ENCODE measurements at places on chromosomes 13 and 19.

DNA sequence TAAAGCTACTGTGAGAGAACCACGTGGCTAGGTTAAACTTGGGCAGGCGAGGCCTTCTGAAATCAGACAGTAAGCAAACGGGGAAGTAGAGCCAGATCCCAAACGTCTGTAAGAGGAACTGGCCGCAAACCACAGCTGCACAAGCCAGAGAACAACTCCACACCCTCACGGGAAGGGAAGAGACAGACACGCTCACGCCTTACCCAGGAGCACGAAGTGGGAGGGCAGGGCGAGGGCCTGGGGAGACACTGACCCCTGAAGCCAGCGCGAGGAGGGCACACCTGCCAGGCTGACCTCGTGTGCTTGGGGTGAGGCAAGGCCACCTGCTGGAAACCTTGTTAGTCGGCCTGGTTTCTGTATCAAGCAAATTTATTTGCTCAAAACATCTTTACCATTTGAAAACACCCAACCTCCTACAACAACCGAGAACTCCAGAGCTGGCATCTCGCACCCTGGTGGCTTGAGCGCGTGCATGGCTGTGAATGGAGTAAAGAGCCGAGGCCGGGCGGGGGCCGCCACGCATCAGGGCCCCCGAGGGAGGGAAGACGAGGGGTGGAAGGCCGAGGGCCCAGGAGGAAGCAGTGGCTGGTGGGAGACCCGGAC, 7.3 kb downstream of the POLR2E start:
- no peak for DNase-seq

- DNase-seq = peak; percentile 61
Measured at GRCh38 chr13:60707878-60708277, 310.9 kb downstream of the TDRD3 start.

DNA sequence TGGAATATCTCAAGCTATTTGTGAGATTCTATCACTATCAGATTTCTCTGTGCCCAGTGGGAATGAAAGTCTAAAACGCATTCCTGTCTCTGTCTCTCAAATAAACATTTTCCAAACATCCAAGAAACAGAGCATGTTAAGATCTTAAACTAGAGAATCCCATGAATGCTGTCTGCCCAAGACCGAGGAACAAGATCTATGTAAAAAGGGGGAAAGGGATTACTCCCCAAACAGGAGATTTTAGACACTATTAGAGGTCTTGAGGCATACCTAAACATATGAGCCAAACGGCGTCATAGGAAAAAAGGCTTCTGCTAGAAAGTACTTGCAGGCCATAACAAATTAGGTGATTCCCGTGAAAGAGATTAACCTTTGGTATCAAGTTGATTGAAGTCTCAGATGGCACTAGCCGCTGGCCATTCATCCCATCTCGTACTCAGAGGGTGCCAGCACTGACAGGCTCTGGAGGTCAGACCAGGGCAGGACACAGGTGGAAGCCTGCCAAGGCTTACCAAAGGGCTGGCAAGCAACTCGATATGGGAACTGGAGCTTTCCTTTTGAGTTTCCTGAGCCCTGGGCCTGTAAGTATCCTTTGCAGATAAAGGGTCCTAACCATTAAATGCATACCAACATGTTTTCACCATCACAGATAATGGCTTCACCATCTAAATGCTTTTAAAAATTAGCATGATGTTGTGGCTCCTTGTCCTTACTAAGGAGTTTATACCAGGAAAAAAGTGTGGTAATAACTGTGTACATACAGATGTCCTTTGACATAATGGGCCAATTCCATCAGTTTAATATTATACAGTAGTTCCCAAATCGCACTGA, 225.2 kb downstream of the FOXO1 start:
- no peak for DNase-seq

DNA sequence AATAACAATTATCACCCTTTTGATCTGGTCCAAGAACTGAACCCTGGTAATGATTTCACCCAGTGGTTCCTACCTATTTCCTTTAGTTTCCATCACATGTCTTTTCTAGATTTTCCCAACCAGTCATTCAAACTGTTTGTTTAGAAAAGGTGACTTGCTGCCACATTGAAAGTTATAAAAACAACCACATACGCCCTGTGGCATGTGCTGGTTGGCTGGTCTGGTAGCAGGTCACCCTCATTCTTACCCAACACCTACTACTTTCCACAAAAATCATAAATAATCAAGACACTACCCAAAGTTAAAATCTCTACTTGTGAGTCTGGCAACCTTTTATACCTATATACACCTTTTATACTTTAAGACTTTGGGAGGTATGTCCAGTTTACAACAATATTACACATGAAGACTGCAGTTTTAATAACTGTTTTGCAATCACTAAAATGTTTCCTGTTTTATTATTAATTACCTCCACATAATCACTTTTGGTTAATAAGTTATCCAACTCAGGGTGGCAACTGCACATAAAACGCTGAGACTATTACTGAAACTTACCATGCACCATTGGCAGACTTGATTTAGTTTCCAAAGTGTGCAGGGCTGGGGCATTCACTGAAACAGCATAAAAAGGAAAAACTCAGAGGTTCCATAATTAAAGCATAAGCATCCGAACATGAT, 38.9 kb downstream of the DZIP1 start:
- no peak for DNase-seq

GRCh38 chr13:75326173-75327134, 155.5 kb downstream of the TBC1D4 start:
- DNase-seq = no peak

DNA sequence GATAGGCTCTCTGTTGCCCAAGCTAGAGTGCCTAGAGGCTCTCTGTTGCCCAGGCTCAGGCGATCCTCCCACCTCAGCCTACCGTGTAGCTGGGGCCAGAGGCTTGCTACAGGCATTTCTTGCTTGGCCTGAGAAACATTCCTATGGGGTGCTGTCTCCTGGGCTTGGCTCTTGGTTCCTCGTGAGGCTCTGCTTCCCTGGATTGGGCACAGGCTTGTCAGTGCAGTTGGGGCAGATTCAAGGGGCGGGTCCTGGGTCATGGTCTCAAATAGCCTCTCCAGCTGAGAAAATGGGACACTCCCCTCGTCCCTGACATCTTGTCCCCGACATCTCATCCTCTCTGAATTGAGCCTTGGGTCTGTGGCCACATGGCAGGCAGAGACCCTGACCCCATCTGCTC, 4.9 kb downstream of the TSSK6 start:
- DNase-seq = no peak

GRCh38 chr19:1243768-1244692, 2.5 kb downstream of the ATP5F1D start:
- peak; percentile 89 for DNase-seq

- DNase-seq = peak; percentile 83
Measured at GRCh38 chr19:10863107-10863717, 8.1 kb upstream of the CARM1 start.

Data from islet precursor cell (in vitro differentiated cells).